ENCODE measurements at places on chromosomes 6 and 20.

DNA sequence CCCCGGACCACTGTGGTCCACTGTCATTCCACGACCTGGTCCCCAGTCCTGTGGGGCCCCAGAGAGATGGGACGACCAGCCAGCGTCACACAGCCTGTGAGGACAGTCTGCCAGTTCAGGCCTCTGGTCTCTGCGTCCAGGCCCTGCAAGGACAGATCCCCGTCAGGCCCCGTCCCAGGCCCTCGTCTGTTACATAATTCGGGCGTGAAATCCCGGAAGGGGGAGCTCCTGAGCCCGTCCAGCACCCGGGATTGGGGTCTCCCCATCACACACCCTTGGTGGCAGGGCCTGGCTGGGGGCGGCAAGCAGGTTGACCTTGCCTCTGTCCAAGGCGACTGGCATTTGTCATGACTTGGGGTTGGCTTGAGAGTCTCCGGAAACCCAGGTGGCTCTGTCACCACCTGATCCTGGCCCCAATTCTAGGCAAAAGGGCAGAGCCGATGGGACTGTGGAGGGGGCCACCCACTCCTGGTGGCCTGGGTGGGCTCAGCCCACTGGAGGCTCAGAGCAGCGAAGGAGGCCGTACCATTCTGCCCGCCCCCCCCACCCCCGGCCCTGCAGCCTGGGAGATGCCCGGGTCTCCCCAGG, 73.8 kb upstream of the GATA5 start:
- DNase-seq, result no peak

GRCh38 chr20:325889-326644, 715 bp downstream of the SOX12 start:
- no peak for DNase-seq

- no peak for DNase-seq
These were observed 123.8 kb downstream of the FAM83B start for GRCh38 chr6:54970337-54970736.

DNA sequence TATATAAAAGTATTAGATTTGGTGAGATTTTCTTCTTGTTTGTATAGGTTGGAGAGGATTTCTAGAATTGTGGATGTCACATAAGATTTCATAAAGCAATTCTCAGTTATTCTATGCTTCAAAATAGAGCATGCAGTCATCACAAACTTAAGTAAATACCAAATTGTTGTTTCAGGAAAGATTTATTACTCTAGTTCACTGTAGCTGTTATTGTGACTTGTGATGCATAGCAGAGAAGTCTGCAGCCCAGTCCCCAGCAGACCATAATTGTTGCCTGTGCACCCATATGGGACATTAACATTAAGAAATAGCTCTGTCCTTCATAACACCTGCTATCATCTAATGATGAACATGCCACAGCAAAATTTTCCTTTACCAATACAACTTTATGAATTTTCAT, 228.0 kb upstream of the FAM83B start:
- no peak for DNase-seq

GRCh38 chr6:125082908-125083683, 70.5 kb upstream of the TPD52L1 start:
- DNase-seq, result no peak

- no peak for DNase-seq
These were observed 19.7 kb downstream of the UBE2V1 start for GRCh38 chr20:50093240-50093639.

DNA sequence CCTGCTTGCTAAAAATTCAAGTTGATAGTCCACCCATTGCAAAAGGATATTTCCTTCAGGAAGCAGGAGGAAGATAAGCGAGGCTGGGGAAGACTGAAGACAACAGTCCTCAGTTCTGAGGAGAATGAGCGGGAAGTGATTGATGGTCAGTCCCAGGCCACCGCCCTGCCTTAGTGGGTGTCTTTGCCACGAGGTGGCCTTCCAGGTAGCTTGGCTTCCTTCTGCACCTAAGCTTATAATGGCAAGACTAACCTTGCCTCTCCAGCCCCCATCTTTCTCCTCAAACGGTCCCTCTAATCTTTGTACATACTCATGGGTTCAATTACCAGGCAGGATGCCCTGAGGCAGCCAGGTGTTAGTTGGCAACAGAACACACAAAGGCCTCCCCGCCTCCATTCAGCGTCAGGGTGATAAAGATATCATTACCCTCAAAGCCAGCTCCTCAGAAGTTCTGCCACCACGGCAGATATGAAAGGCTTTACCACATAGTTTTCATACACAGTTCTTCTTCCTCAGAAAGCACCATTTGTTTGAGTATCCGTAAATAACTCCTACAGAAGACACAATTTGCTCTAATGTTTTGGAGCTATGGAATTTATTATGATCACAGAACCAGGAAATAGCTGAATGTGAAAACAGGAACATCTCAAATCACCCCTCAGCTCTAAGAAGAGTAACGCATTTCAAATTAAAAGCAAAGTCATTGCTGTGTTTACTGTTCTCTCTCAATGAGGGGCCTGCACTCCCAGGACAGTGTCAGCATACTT, 249.4 kb downstream of the ATXN1 start:
- DNase-seq, result no peak

- DNase-seq, result no peak
These were observed 126.8 kb upstream of the BEND6 start for GRCh38 chr6:56827908-56828649.

GRCh38 chr6:88513471-88513870, 347.3 kb upstream of the CNR1 start:
- no peak for DNase-seq

Measured in stimulated activated CD4-positive, alpha-beta T cell treated with anti-CD3 and anti-CD28 coated beads, Interleukin-1b, Interleukin-23, amount 100 ng/mL, for 24 hours (primary cell).